ENCODE measurements at places on chromosomes 12 and 14. TPM values are rescaled to one million over a fixed set of nuclear protein-coding genes. Genes with fewer than 3 reads are reported as not detected.
A peak's percentile ranks its signal among the peaks of the same experiment; 100 is the strongest.

The IL23A gene
- total RNA-seq, result 12.6 TPM

- no peak for DNase-seq
Observed at GRCh38 chr12:54583726-54584125, 4.7 kb downstream of the PPP1R1A start.

The BDKRB1 gene
- total RNA-seq, result not detected

DNA sequence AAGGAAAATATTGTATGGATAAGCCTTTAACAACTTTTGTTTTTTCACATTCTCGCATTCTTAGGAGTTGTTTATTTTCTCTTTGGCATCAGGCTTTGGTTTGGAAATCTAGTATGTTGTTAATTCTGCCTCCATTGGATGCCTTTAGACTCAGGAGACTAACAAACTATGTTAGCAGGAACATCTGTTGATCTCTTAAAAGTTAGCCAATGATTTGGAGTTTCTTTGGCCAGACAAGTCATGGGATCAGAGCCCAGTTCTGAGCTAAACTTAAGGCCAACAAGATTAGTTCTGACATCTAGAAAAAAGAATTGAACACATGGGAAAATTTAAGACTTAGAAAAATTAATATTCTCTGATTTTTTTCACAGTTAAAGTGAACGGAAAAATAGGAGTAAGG, 35.3 kb upstream of the STRAP start:
- no peak for DNase-seq

The ZNF605 gene
- 5.3 TPM for total RNA-seq

DNA sequence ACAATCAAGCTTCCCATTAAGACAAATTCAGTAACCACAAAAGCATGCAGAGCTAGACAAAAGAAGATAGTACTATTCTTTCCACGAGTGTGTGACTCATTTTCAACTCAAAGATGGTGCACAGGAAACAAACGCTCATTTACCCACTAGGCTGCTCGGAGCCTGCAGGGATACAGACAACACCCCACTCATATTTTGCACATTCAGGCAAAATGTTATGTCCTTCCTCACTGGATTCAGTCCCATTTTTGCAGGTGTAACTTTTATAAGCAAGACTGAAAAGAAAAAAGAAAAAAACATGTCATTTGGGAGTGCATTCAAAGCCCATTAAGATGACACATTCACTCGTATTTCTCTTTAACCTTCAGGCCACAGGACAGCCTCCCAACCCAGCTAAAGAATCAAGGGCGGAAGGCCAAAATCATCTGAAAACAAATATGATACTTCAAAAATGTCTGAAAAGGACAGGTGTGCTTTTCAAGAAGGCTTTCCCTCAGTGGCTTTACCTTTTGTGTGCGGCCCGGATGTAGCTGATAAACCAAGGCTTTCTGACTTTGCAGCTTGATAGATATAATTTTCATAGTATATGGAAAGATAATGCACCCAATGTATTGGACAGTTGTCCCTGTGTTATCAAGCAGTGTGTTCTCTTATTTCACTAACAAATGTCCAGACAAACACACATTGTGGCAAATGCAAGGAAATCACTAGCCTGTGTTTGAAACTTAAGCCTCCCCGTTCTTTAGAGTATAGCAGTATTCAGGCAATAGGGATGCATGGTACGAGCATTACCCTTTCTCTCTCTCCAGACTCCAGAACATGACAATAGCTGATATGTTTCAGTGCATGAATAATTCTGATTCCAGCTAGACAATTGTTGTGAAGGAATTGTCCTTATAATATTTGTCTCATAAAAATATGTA, 147.8 kb upstream of the KRR1 start:
- peak; percentile 16 for DNase-seq

DNA sequence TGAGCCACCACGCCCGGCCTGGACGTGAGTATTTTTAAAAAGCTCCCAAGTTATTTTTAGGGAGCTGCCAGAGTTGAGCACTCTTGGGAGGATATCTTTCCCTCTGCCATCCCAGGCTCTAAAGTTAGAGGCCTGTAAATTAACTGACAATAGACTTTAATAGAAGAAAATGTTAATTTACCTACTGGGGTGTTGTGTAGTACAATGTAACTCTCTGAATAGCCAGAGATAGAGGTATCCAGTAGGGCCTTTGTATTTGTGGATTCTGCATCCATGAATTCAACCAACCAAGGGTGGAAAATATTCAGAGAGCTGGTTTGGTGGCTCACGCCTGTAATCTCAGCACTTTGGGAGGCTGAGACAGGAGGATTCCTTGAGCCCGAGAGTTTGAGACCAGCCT, 7.6 kb upstream of the PIGH start:
- no peak for DNase-seq

DNA sequence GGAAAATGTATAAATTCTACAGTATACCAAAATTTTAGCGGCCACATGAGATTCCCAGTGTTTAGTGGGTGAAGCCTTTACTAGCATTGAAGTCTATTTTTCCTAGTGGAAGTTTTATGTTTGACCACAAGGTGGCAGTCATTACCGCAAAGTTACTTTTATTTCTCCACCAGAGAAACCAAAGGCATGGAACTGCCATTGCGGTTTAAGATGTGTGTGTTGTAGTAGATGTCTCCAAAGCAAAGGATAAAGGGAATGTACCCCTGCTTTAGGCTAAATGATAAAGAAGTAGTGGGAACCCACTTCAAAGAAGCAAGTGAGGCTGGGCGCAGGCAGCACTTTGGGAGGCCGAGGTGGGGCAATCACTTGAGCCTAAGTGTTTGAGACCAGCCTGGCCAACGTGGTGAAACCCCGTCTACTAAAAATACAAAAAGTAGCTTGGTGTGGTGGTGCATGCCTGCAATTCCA, 140.5 kb downstream of the PRKCH start:
- peak; percentile 60 for DNase-seq

The SIVA1 gene
- 86.1 TPM for total RNA-seq

- DNase-seq, result no peak
Observed at GRCh38 chr14:21643407-21643806, 8.7 kb upstream of the OR10G2 start.

The TSPAN8 gene
- total RNA-seq, result not detected

- DNase-seq, result no peak
Observed at GRCh38 chr12:83018088-83018487, 331.4 kb downstream of the TMTC2 start.

DNA sequence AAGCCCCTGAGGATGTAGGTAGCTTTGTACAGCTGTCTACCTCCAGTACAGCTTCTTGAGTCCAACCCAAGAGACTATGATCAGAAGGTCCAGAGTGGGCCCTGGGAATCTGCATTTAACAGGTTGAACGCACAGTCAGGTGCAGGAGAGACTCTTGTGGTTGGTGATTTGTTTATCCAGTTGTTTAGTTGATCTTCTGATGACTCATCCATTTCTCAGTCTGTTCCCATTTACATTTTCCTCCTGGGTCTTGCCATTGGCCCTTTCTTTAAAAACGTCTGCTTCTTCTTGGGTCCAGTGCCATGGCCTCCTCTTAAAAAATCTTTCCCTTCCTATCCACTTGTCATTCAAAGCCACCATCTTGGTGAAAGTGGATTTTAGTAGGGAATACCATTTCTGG, 734.2 kb downstream of the MED13L start:
- no peak for DNase-seq

- no peak for DNase-seq
Observed at GRCh38 chr14:79961197-79961596, 250.1 kb downstream of the DIO2 start.

The SIX6 gene
- not detected for total RNA-seq

The TXNRD1 gene
- total RNA-seq, result 86.9 TPM

Measured in activated naive CD4-positive, alpha-beta T cell treated with anti-CD3 and anti-CD28 coated beads for 36 hours (primary cell).